T follicular helper cell (primary cell): ENCODE measurements at places on chromosomes 16 and 17.

- no peak for DNase-seq
These were observed 75.0 kb downstream of the TMEM132E start for GRCh38 chr17:34654276-34654880.

GRCh38 chr16:12239226-12239625 is 262.7 kb downstream of the SNX29 start:
- no peak for DNase-seq

- no peak for DNase-seq
These were observed 231.6 kb upstream of the CDH5 start for GRCh38 chr16:66134875-66135274.

- DNase-seq, result no peak
These were observed 10.9 kb upstream of the CHST6 start for GRCh38 chr16:75506107-75506506.

DNA sequence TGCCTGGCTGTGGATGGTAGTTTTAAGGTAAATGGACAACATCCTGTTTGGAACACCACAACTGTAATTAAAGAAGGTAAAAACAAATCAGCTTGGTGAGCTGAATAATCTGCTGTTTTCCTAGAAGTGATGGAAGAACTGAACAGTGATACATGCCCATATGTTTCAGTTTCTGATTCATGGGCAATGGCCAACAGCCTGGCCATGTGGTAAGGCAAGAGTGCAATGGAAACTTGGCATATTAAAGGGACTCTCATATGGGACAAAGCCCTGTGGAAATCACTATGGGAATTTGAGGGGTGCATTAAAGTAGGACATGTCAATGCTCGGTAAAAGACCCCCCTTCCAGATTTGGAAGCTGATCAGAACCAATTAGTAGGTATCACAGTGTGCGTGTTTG is 37.8 kb downstream of the IKZF3 start:
- no peak for DNase-seq

- no peak for DNase-seq
These were observed 18.0 kb downstream of the MYLK3 start for GRCh38 chr16:46730126-46730525.

GRCh38 chr17:16463358-16464302 is 28.4 kb downstream of the LRRC75A start:
- no peak for DNase-seq

DNA sequence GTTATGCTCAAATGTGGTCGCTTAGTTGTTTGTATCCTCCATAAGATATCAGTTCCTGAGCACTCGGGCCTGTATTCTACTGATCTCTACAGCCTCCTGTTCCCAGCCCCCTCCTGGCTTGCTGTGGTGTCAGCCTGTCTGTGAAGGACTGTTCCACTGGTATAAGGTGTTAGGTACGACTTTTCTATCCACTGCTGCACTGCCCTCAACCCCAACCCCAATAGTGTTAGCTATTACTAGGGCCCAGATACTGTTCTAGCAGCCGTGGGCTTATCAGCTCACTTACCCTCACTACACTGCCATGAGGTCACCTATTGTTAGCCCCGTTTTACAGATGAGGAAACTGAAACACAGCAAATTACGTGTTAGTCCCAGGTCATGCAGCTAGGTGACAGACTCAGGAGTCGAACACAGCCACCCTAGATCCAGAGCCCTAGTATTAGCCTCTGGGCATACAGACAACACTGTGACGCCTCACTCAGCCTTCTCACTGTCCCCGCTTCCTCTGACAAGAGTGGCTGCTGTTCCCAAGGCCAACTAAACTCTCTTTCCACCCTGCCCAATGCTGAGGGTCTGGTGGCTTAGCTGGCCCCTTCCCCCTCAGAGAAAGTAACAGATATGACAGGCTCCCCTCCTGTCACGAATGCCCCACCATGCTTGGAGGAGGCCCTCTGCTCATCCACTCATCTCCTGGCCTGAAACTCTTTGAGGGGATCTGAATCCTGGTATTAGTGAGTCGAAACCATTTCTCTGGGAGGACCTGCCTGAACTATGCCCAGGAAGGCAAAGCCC is 25.6 kb upstream of the ZNF652 start:
- DNase-seq, result no peak

GRCh38 chr17:31392856-31393748 is 1.6 kb downstream of the RAB11FIP4 start:
- DNase-seq, result no peak

DNA sequence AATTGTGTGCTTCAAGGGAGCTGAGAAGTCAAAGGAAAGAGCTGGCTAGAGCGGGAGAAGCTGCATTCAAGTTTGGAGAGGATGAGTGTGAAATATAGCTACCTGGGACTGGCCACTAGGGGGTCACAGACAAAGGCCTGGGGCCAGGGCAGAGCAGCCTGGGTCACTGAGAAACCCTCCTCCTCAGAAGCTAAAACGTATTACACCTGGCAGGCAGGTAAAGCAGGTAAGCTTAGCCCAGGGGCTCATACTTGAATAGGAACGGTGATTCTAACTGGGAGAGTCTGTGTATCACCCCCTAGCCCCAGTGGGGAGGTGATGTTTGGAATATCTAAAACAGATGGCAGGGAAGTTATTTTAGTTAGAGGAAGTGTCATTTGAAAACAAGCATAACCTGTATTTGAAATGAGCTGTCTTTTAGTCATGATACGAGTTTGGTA is 6.8 kb downstream of the KRT37 start:
- DNase-seq, result no peak

GRCh38 chr17:68427575-68427974 is 29.7 kb downstream of the WIPI1 start:
- DNase-seq, result no peak

GRCh38 chr17:68196394-68197090 is 51.3 kb upstream of the AMZ2 start:
- DNase-seq, result no peak

GRCh38 chr16:89732918-89733242 is 11.5 kb downstream of the ZNF276 start:
- DNase-seq, result no peak

- DNase-seq, result no peak
These were observed 27.0 kb downstream of the CBFB start for GRCh38 chr16:67055712-67056487.

DNA sequence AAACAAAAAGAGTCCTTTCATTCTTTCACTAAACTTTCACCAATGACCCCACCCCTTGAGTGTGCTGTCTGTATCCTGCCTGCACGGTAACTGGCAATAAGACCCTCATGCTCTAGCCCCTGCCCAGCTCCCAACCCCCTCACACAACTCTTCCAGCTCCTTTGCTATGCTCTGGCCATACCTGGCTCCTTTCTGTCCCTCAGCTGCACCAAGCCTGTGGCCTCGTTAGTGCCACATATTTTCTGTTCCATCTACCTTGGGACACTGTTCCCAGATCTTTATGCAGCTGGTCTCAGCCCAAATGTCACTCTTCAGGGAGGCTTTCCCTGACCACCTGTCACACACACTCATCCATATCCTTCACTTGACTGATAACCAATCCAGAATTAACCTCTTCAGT is 47.3 kb downstream of the C16orf82 start:
- no peak for DNase-seq

DNA sequence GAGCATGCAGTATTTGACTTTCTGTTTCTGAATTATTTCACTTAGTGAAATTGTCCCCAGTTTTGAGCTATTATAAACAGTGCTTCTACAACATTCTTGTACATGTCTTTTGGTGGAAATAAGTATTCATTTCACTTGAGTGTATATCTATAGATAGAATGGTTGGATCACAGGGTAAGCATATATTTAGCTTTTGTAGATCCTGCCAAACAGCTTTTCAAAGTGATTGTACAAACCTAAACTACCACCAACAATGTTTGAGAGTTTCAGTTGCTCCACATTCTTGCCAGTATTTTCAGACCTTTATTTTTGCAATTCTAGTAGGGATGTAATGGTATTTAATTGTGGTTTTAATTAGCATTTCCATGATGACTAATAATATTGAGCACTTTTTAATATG is 91.6 kb downstream of the CCT6B start:
- no peak for DNase-seq

- no peak for DNase-seq
These were observed 130.6 kb upstream of the TOX3 start for GRCh38 chr16:52677501-52677900.

GRCh38 chr16:56161658-56162057 is 29.6 kb upstream of the GNAO1 start:
- DNase-seq, result no peak

GRCh38 chr16:58411736-58412614 is 19.7 kb downstream of the GINS3 start:
- DNase-seq, result no peak

DNA sequence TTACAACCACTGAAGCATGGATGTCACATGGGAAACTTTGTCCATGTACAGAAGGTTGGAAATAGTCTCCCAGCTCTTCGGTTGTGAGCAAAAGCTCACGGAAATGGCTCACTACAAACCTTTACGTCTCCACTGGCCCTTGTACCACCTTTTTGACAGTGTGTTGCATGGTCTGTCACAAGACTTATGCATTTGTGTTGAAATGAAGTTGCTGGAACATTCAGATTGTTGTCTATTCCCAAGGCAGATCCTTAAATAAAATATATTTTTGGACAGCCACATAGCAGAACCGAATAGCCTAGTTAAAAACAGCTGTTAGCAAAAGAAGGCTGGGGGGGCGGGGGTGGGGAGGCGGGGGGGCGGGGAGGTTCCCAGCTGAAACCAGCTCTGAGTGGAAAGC is 39.2 kb downstream of the KNOP1 start:
- DNase-seq, result no peak

DNA sequence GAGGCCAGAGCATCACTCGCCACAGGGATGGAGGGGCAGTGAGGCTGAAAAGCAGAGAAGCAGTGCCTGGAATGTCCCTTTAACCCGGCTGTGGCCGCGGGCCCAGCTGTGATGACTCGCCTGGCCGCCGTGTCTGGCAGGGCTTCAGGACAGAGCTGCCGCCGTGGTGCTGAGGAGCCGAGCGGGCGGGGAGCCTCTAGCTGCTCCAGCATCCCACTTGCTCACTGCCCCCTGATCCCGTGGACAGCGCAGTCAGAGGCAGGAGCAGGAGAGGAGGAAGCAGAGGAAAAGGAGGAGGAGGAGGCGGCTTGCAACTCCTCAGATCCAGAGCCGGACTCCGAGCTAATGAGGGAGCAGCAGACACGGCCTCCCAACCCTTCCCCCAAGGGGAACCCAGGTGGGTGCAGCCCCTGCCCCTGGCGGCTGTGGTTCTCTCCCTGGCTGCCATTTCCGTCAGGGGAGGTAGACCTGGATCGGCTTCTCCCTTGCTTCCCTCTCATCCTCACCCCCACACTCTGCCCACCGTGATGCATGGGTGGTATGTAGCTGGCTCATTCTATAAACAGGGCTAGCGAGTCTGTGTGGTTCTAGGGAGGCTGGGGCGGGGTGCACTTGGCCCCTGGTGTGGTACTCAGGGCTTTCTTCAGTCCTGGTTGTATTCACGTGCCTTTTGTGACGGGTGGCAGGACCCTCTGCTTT is 165.7 kb downstream of the CMIP start:
- DNase-seq, result no peak

DNA sequence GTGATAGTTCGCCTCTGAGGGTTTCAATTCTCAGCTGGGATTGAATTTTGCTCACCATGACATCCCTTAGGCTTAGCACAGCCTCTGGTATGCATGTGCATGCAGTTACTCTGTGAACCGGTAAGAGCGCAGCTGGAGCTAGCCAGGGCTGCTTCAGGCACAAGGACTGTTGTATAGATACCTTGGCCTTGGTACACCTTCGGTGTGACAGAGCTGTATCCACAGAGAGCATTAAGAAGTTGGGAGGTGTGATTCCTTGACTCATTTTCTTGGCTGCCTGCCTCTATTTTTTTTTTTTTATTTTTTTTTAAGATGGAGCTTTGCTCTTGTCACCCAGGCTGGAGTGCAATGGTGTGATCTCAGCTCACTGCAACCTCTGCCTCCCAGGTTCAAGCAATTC is 2.2 kb upstream of the NUTF2 start:
- no peak for DNase-seq
